ENCODE measurements at places on chromosomes 2 and 18.

DNA sequence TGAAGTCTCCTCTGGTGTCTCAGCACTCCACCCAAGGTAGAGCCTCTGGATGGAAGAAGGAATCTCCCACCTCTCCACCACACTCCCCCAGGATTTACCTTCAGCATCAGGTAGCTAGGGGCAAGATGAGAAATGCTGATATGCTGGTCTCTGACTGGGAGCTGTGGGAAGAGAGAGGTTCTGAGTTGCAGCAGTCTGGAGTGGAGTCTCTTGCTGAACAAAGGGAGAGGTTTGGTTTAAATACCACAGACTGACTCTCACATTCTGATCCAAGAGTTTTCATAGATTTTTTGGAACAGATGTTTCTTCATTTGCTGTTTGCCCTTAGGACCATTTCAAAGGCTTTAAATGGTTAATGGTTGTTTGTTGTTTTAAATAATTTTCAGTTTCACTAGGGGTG lies 1.1 kb upstream of the CFLAR start:
- DNase-seq, result no peak

DNA sequence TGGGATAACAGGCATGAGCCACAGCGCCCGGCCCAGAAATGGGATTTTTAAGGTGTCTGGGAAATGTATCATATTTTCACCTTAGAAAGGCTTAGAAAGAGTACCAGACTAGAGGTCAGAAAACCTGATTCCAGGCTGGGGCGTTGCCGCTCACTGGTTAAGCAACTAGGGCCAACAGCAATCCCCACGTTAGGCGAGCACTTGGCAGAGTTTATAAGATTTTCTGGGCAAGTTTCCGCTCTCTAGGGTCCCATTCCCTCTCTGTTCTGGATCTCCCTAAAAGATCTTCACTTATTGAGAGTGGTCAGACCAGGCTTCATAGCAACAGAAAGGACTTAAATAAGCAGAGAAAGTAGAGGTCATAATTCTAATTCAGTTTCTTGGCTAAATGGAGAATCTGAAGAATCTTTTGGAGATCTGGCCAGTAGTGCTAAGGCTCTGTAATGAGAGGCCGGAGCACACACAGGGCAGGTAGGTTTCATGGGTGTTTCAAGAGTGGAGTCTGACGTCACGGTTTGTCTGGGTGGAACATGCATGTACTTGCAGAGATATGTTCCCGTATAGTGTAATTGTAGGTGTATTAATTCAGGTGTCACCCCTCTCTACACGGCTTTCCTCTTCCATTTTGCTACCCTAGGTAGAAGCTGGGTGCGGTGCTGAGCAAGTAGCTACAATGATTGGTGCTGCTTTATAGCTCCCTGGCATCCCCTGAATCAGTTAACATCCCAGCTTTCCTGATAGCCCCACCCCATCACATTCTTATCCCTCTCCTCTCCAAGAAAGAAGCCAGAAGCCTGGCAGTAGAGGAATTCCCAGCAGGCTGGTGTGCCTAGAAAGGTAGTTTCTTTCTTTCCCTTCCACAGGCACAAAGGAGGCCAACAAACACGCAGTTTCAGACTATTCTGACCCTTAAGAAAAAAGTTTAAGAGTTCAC lies 4.4 kb upstream of the SMAD7 start:
- no peak for DNase-seq

GRCh38 chr18:1914489-1914888 lies 656.8 kb downstream of the METTL4 start:
- no peak for DNase-seq

GRCh38 chr18:45312555-45313126 lies 302.6 kb upstream of the SLC14A2 start:
- no peak for DNase-seq

GRCh38 chr2:158144914-158145625 lies 43.4 kb downstream of the UPP2 start:
- no peak for DNase-seq

- no peak for DNase-seq
These were observed 935.9 kb upstream of the LRATD1 start for GRCh38 chr2:13696601-13697000.

DNA sequence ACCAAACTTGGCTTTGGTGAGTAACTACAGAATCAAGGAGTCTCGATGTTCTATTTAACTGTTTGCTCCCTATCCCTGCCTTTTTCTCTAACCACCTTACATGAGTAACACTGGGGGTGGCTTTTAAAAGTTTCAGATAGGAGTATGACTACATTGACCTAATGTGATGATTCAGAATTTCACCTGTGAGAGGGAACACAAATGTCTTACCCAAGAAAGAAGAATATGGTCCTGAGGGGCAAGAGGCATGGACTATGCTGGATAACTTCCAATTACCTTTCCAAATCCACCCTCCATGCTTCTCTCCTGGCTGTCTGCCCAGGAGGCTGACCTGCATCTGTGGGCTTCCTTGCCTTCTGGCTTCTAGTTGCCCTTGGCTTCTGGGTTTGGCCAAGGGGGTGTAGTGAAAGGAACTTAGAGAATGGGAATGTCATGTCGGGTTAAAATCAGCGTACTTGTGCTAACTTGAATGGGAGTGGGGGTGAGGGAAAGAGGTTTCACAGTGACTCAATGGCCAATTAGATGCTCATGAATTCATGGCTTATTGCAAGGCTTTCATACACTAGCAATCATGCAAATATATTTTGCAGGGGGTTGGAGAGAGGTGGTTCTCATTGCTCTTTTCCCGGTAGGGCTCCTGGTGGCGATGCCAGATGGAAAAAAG lies 5.3 kb upstream of the IL36G start:
- no peak for DNase-seq

DNA sequence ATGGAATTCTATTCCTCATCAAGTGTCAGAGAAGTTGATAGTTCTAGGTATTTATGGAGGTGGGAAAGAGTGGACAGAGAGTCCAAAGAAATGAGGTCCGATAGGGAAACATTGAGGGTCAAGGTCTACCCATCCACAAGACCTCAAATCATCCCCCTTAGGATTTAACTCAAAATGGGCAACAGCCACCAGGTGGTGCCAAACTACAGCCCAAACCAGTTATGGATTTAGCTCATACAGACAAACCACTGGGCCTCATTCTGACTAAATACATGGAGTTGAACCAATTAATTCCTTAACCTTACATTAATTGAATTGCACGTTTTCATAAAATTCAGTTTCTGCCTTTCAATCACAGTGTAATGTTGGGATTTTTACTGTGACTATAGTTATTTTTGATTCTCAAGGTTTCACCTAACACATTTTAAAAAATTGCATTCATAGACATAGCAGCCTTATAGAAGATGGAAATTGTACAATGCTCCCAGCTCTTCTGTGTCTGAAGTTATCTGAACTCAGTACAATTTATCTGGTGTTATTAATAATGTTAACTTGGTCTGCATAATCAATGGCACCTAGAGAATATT lies 98.2 kb upstream of the HNMT start:
- no peak for DNase-seq

- no peak for DNase-seq
These were observed 265.3 kb downstream of the SETBP1 start for GRCh38 chr18:44945888-44946401.

DNA sequence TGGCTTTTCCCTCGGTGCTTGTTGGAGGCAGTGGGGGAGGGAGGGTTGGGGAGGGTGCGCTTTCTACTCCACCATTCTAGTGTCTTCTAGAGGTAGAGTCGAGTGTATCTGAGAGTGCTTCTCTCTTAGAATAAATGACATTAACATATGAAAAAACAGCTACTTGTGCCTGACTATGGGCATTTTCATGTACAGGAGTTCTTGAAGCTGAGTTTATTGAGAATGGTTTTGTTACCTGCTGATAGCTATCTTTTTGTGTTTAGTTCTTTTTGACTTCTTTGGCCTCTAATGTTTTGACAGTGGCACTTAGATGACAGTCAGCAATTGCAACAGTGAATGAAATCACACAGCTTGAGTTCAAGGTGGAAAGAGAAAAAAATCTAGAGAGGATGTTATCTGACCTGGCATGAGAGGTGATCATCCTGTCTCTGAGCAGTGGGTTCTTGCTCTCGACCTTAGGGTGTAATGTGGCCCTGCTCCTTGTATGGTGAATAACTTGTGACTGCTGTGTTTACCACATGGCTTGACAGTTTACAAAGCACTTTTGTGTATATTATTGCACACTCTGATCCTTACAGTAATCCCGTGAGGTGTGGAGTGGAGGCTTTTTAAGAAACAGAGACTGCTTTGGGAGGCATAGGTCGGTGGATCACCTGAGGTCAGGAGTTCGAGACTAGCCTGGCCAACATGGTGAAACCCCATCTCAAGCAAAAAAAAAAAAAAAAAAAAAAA lies 86.7 kb downstream of the AGAP1 start:
- DNase-seq, result no peak

GRCh38 chr2:191014653-191015020 lies 666 bp upstream of the STAT1 start:
- no peak for DNase-seq

- DNase-seq, result no peak
These were observed 1.7 kb downstream of the RBBP8 start for GRCh38 chr18:22934789-22935188.

GRCh38 chr2:161424394-161424769 lies 8.3 kb downstream of the TBR1 start:
- DNase-seq, result no peak

- DNase-seq, result no peak
These were observed 169.1 kb downstream of the NDUFA10 start for GRCh38 chr2:239855863-239856587.

Data from left colon (tissue), 2 donors.